Stimulated activated CD8-positive, alpha-beta memory T cell treated with anti-CD3 and anti-CD28 coated beads, Interleukin-4, amount 100 ng/mL, for 1 hour (primary cell): ENCODE measurements at places on chromosomes 13 and 19.

- no peak for DNase-seq
Measured at GRCh38 chr19:54201980-54202379, 1.3 kb downstream of the RPS9 start.

DNA sequence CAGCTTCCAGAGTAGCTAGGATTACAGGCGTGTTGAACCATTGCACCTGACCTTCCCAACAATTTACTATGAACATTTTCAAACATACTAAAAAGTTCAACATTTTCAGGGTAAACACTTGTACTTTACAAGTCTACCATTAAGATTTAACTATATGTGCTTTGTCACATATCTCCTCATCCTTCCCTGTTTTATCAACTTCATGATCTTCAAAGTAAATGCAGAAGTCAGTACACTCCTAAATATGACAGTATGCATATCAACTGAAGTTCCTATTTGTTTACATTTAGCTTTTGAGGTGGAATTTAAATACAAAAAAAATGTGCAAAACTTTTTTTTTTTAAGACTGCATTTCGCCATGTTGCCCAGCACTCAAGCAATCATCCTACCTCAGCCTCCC, 18.5 kb downstream of the LNX2 start:
- no peak for DNase-seq

GRCh38 chr19:14559916-14560775, 11.7 kb downstream of the NDUFB7 start:
- DNase-seq, result no peak

DNA sequence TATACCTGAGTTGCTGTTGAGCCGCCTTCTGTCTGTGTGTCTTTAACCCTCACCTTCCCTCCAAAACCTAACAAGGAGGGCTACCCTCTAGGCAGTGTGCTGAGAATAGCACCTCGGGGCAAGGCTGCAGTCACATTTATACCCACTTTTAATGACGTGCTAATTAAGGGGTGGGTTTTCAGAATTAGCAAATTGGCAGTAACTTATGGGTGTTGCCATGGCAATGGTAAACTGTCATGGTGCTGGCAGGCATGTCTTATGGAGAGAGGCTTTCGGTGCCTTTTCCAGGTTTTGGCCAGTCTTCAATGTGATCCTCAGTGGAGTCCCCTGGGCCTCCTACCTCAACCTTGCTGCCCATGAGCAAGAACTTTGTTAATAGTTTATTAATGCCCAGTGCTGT, 1.2 kb upstream of the PNMA8A start:
- DNase-seq, result no peak

DNA sequence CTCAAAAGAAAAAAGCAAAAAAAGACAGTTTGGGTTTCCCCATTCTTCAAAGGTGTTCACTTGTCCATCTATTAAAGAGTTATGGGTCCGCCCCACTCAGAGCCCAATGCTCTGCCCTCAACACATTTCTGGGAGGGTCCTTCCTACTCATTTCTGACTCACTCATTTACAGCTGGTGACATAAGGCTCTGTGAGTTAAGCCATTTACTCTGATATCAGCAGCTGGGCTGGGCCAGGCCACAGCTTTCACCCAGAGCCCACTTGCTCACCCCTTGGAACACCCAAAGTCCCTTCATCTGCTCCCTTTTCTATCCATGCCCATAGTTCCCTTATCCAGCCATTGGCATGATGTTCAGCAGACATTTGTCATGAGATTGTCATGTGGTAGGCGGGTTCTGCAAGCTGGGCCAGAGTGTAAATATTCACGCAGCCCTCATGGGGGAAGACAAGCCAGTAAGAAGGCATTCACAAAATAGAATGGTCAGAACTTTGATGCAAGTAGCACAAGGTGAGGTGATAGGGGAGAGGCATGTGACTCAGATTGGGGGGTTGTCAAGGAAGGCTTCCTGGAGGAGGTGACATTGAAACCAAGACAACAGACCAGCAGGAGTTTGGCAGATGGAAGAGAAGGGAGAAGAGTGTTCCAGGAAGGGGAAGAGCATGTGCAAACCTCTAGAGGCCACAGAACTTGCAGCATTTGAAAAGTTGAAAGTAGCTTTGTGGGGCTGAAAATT, 5.9 kb downstream of the MAST1 start:
- DNase-seq, result no peak

DNA sequence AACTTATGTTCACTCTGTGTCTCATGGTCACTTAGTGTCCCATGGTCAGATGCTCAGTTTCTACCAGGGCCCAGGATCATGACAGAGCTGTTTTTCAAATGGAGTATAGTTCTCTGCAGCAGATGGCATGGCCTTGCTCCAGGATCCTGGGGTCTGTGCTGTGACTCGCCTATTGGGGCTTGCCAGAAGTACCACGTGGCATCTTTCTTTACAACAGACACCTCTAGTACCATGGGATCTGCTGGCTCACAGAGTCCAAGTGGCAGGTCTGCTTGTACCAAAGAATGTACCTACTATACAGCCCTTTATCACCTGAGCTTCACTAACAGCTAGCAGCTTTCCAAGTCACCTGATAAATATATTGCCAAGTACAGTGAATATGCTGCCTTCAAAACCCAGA, 6.0 kb upstream of the RNF6 start:
- DNase-seq, result no peak

DNA sequence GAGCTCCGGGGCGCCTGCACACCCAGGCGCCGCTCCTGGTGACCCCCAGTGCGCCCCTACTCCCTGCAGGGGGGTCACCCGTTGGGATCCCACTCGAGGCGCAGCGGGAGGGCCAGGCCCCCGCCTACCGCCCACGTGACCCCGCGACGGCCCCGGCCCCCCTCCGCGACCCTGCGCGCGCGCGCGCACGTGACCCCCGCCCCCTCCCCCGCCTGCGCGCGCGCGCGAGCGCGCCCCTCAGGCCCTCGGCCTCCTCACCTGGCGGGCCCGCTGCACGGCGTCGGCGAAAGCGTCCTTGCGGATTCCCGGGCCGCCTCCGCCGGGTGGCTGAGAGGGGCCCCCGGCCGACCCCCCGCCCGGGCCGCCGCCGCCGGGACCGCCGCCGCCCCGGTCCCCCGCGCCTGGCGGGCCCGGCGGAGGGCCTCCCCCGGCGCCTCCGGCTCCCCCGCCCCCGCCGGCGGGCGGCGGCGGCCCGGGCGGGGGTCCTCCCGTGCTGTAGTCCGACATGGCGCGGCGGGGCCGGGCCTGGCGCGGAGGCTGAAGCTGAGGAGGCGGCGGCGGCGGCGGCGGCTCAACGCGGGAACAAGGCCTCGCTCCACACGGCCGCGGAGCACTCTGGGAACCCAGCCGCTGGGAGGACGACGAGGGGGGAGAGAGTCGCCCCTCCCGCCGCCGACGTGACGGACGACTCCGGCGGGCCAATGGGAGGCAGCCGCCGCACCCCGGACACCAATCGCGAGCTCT, at the start of gene KHSRP:
Gene KHSRP (minus strand): TSS at position 617 of the 744 bp plus-strand sequence. CDS start 110 bp downstream, at position 507.
- no peak for DNase-seq

- no peak for DNase-seq
Measured at GRCh38 chr13:37148501-37148900, 43.0 kb upstream of the CSNK1A1L start.

GRCh38 chr13:85685436-85685835, 113.8 kb downstream of the SLITRK6 start:
- no peak for DNase-seq

- no peak for DNase-seq
Measured at GRCh38 chr13:91618315-91618714, 219.9 kb downstream of the GPC5 start.

DNA sequence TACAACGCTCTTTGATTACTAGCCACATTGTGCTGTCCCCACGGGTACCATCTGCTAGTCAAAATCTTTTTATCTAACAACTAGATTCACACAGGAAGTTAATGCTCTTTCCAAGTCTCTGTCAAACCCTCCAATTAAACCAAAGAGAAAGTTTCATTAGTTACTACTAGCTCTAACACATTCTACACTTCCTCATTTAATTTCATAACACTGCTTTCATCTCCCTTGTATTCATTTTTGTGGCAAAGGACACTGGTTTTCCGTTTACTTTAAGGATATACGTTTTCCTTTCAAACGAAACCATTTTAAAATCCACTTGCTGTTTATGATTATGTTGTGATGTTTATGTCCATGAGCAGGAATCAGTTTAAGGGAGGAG, 5.3 kb downstream of the DYRK1B start:
- DNase-seq, result no peak

GRCh38 chr19:46861691-46862502, 1.1 kb downstream of the ARHGAP35 start:
- no peak for DNase-seq

GRCh38 chr13:31394506-31394905, 194.7 kb downstream of the B3GLCT start:
- DNase-seq, result no peak

GRCh38 chr19:34722353-34722752, 11.7 kb upstream of the ZNF181 start:
- no peak for DNase-seq

DNA sequence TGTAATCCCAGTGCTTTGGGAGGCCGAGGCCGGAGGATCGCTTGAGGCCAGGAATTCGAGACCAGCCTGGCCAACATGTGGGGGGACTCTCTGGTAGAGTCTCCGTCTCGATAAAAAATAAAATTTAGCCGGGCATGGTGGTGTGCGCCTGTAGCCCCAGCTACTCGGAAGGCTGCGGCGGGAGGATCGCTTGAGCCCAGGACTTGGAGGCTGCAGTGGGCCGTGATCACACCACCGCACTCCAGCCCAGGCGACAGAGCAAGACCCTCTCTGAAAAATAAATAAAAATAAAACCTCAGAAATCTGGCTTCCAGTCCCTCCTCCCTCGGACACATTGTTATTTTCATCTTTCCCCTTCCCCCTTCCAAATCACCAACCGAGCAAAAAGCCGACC, 332 bp downstream of the IRGQ start:
- DNase-seq, result no peak

DNA sequence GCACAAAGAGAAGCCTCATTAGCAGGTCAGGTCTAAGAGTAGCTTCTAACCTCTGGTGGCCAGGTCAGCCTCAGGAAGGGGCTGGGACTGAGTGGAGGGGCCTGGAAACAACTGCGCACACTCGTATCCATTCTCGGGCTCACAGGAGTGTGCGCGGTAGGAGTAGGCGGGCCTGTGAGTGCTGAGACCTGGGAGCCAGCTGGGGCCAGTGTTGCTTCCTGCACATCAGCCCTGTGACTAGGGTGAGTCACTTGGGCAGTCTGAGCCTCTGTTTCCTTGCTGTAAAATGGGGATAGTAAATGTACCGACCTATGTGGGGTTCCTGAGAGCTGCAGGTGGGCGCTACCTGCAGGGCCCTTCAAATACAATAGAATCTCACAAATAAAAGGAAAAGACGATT, 26.9 kb downstream of the SIN3B start:
- no peak for DNase-seq

DNA sequence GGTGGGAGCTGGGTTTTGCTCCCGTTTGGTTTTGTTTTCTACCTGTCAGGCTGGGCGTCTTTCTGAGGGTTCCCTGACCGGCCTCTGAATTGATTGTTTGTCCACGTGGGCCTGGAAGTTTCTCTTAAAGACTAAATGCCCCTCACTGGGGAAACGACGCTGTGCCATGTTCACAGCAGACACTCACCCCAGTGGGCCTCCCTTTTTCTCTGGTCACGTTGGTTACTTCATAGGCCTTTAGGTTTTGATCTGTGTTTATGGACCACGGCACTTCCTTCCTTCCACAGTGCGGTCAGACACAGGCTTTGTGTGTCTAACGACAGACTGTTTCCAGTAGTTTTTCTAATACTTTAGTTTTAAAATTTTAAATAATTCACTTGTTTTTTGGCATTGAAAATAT, 20.1 kb upstream of the NDUFS7 start:
- no peak for DNase-seq

DNA sequence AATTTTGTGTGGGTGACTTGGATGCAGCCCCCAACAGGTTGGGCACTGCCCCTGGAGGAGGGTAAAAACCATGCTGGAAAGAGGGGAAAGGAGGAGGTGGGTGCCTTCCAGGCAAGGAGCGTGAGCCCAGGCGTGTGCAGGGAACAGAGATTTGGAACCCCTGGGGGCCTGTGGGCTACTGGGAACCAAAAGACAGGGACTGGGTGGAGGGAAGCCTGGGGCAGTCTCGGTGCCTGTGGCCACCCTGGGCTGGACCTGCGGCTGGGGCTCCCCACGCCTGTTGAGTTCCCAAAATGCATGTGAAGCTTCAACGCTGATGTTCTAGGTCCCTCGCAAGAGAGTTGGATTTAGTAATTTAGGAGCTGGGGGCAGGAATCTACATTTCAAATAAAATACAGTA, 24.8 kb downstream of the GGACT start:
- DNase-seq, result no peak

DNA sequence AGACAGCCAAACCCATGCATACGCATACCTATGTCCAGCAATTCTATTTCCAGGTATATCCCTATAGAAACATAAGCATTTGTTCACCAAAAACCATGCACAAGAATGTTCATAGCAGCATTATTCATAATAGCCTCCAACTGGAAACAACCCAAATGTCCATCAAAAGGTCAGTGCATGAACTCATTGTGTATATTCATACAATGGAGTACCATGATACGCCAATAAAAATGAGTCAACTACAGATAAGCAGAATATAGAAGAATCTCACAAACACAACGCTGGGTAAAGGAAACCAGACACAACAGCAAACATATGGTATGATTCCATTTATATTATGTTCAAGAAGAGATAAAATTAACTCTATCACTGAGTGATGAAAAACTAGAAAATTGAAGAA, 23.8 kb downstream of the DEDD2 start:
- DNase-seq, result no peak

DNA sequence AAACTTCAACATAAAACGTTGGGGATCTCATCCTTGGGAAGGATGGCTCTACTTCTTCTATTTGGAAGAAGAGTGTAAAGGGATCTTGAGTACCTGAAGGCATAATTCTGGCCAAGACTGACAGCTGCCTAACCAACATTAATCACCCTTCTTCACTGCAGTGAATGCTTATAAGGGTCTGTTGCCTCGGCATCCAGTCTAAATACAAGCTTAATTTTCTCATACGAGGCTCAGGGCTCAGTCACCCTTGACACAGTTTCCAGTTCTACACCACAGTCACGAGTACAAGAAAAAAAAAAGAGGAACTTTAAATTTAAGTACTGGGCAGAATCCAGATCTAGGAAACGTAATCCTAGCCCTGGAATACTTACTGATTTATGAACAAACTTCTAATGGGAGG, 9.0 kb downstream of the FPR3 start:
- no peak for DNase-seq

DNA sequence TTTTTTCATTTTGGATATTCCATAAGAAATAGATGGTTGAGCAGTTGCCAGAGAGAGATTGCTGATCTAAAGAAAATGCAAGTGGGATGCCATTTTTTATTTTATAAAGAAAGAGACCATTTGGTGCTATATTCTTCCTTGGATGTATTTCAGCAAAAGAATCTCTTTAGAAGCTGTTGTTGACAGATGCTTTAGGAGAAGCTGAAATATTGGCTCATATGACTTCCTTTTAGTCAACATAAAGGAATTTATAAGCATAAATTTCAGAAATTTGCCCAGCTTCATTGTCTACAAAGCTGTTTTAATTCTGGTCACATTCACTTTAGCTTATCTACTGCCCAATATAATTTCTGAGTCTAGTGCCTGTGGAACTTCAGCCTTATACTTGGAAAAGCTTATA, 36.9 kb downstream of the POLR1D start:
- DNase-seq, result no peak

- no peak for DNase-seq
Measured at GRCh38 chr19:10648360-10648759, 5.8 kb upstream of the ILF3 start.

- no peak for DNase-seq
Measured at GRCh38 chr13:112248862-112249592, 127.1 kb upstream of the SPACA7 start.

- DNase-seq, result no peak
Measured at GRCh38 chr13:23321535-23322241, 111.8 kb downstream of the SACS start.
